ENCODE measurements at places on chromosomes 5 and 9.

- DNase-seq: peak; percentile 48
These were observed 363.3 kb upstream of the RPS23 start for GRCh38 chr5:82641331-82642003.

GRCh38 chr5:159161361-159162214 is 47.8 kb downstream of the RNF145 start:
- DNase-seq: no peak

- DNase-seq: no peak
These were observed 22.8 kb downstream of the PCDH1 start for GRCh38 chr5:141855265-141856036.

DNA sequence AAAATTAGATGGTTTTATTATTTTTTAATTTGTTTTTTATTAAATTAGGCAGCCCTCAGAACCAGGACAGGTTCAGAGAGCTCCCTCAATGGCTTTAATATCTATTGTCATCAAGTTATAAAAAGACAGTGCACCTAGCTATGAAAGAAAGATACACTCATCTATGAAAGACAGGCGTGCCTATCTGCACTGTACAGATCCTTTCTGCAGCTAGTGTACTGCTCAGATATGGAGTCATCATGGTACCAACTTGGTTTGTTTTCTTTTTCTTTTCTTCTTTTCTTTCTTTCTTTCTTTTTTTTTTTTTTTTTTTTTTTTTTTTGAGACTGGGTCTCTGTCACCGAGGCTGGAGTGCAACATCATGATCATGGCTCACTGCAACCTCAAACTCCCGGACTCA is 54.8 kb upstream of the GPBP1 start:
- no peak for DNase-seq

GRCh38 chr9:18798106-18798505 is 234.9 kb downstream of the SAXO1 start:
- DNase-seq: no peak

DNA sequence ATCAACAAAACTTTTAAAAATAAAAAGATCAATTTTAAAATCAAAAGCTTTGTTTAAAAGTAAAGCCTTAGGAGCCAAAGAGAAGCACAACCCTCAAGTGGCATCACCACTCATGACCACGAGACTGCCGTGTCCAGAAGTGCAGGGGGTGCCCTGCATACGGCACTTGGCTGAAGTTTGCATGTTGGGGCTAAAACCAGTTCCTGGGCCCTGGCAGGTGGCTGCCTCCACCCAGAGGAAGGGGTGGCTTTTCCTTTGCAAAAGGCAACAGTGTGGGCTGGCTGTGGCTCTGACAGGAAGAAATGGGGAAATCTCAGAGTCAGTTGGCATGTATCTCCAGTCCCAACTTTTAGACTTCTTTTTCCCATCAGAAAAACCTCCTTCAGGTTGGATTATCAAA is 15.3 kb downstream of the TRMO start:
- DNase-seq: no peak

- no peak for DNase-seq
These were observed 53.9 kb upstream of the RIC1 start for GRCh38 chr9:5575000-5575399.

DNA sequence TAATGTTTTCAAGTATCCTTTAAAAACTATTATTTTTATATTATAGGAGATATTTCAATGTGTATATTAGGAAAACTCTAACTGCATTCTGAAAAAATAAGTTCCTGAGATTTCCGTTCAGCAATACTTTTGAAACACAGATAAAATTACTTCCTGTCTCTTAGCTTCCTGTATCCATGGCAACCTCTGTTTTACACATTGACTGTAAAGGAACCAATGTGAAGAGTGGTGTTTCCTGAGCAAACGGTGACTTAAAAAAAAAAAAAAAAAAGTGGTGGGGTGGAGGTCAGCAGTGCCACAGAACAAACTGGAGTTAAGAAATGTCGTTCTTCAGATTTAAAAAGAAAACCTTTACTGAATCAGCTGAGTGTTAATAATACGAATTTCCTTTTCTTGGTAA is at the start of gene LRRC70:
Gene LRRC70, plus strand, starts transcription at position 280 of the 400 bp plus-strand sequence. CDS start 620 bp downstream, outside the sequence.
- DNase-seq: no peak

DNA sequence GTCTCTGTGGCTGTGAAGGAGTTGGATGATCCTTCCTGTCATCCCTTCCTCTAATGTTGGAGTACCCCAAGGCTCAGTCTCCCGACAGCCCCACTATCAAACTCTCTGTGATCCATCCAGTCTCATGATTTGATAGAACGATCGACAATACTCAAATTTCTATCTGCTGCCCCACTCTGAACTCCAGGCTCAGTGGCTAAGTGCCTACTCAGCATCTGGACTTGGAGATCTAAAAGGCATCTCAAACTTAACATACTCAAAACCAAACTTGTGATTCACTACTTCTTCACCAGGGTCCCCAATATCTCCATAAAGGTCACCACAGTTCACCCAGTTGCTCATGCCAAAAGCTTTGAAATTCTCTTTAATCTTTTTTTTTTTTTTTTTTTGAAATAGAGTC is 15.1 kb upstream of the STRBP start:
- no peak for DNase-seq

GRCh38 chr5:150400316-150401075 is 12.2 kb downstream of the CD74 start:
- DNase-seq: no peak

DNA sequence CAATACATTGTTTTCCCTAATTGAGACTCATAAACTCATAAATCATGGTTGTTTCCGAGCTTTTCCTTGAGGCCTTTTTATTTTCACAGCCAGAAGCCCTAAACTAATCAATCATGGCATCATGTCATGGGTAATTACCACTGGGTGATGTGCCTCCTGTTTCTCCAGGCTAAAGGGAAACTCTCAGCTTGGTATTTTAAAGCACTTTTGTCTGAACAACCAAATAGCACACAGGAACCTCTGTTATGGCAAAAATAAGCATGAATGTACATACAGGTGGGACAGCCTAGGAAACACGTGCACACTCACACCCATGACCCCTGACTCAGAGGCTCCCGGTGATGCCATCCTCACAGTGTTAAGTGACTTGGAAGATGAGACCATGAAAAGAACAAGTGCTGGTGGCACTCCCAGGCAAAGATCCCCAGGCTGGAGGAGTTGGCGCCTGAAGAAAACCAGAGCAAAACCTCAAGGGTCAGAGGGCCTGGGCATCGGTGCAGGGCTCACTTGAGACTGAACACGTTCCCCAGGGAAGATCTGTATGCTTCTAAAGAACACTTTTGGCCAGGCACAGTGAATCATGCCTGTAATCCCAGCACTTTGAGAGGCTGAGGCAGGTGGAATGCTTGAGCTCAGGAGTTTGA is 154.3 kb downstream of the ROR2 start:
- no peak for DNase-seq

Data from SJSA1 (cell line).